ENCODE measurements at places on chromosomes 16 and 17. TPM values are rescaled to one million over a fixed set of nuclear protein-coding genes. Genes with fewer than 3 reads are reported as not detected.

DNA sequence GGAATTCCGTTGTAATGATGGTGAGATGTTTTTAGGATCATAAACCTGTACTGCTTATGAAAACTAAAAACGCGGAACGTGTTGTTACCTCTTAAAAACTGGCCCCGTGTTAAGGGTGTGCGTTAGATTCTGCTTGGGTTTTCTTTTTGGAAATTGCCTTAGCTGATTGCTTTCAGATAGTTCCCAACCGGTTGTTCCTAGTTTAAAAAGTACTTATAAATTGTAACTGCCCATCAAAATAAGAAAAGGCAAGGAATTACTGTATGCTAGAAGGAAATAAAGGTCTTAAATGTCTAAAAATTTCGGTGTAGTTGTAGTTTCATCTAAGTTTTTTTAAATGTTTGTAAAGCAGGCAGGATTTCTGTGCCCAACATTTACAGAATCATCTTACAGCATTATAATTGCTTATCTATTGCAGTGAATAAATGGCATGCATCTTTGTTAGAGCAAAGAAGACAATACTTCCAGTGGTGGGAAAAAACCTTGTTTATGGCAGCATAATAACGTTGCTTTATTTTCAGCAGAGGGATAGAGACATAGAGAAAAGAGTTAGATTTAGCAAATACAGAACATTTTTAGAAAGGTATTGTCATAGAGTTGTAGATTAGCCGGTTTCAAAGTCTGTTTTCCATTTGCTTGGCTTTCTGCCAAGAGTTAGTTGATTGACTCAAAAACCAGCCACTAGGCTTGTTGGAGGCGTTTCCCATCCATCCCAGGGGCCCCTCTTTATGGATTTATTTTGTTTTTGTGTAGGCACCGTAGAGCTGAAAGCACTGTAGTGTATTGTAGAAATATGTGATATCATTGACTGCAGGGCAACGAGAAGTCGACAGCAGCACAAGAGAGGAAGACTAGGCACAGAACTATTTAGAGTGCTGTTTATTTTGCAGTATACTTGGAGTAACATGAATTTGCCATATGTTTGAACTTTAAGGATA, 1.7 kb downstream of the PPM1D start:
- H3K4me3 ChIP-seq, result peak overlapping the region; percentile 98
- no peaks in the 10 kb centered on the region for H3K27me3 ChIP-seq
- no peaks in the 10 kb centered on the region for H3K36me3 ChIP-seq
- H3K4me1 ChIP-seq, result peaks cover 28% of the 10 kb centered on the region
- DNase-seq, result peak; percentile 50

- no peaks in the 10 kb centered on the region for H3K27me3 ChIP-seq
- H3K27ac ChIP-seq, result no peak overlapping the region
- no peaks in the 10 kb centered on the region for H3K36me3 ChIP-seq
- H3K4me1 ChIP-seq, result no peaks in the 10 kb centered on the region
These were observed 339.8 kb upstream of the PSMD7 start for GRCh38 chr16:73956587-73957494.

GRCh38 chr17:38425744-38426143, 2.5 kb upstream of the ARHGAP23 start:
- peaks cover 80% of the 10 kb centered on the region for H3K27me3 ChIP-seq
- no peak overlapping the region for H3K27ac ChIP-seq
- H3K4me3 ChIP-seq, result no peak overlapping the region

C17orf107 gene
- 9.4 TPM for polyA plus RNA-seq

CCL1 gene
- not detected for polyA plus RNA-seq

PPL gene
- not detected for polyA plus RNA-seq

DNA sequence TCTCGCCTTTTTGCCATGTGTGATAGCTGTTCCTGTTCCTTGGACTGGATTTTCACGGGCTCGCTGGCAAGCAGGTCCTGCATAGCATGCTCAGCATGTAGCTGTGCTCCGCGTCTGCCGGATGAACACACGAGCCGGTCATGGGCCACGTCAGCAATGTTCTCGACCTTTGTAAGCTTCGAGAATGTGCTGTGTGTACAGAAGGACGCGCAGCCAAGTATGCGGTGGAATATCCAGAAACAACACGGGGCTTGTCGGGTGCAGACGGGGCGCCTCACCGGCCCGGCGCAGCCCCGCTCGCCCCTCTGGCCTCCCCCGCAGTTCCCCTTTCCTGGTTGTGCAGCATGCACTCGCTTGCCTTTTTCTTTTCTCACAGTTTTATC, 42.2 kb downstream of the RPTOR start:
- no peak for DNase-seq
- H3K27ac ChIP-seq, result no peak overlapping the region
- no peaks in the 10 kb centered on the region for H3K27me3 ChIP-seq
- H3K36me3 ChIP-seq, result peaks cover 7% of the 10 kb centered on the region
- H3K4me3 ChIP-seq, result no peak overlapping the region

DNA sequence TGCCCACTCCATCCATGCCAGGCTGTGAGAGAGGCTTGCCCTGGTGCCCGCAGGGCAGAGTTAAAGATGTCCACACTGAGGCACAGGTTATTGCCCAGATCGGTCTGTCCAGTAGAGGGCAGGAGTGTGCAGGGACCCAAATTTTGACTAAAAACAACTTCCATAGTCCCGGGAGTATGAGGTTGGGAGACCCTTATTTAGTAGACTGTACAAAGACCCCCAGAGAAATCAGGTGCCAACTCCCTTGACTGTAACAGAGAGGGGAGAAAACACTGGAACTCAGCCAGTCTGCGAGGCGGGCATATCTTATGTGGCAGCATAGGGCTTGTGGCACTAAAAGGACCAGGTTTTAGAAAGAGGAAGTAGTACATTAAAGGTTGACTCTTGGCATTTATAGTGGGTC, 43.4 kb downstream of the HNF1B start:
- DNase-seq, result peak; percentile 76
- peaks cover 6% of the 10 kb centered on the region for H3K4me1 ChIP-seq
- peak overlapping the region; percentile 45 for H3K4me3 ChIP-seq

EME1 gene
- polyA plus RNA-seq, result 3.0 TPM

SNX11 gene
- 41.7 TPM for polyA plus RNA-seq

- no peak overlapping the region for H3K27ac ChIP-seq
- DNase-seq, result no peak
- H3K4me3 ChIP-seq, result no peak overlapping the region
- H3K27me3 ChIP-seq, result no peaks in the 10 kb centered on the region
- H3K4me1 ChIP-seq, result peaks cover 62% of the 10 kb centered on the region
These were observed 38.5 kb downstream of the PIEZO1 start for GRCh38 chr16:88746506-88746905.

DNA sequence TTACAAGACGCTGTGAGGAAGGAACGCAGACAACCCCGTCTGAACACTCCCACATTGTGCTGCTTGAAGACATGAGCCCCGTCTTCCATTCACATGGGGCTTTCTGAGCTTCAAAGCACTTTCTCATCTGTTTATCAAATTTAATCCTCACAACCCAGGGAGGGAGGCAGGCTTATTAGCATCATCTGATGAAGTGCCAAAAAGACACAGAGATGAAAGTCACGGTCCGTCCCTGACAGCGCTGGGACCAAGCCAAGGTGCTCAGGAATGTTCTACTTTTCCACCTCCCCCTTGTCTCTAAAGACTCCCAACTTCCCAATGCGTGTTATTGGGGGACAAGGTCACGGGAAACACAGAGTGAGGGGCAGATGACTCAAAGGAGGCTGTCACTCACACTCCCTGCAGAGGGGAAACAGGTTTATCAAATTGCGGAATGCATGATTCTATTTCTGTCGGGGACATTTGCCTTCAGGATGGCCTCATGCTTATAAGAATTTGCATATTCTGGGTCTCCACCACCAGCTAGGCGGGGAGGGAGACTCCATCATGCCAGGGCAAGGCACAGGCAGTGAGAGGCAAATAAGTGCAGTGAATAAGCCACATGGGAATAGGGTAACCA, 10.7 kb downstream of the XYLT1 start:
- peak; percentile 73 for DNase-seq
- H3K27ac ChIP-seq, result peak overlapping the region; percentile 15

DNA sequence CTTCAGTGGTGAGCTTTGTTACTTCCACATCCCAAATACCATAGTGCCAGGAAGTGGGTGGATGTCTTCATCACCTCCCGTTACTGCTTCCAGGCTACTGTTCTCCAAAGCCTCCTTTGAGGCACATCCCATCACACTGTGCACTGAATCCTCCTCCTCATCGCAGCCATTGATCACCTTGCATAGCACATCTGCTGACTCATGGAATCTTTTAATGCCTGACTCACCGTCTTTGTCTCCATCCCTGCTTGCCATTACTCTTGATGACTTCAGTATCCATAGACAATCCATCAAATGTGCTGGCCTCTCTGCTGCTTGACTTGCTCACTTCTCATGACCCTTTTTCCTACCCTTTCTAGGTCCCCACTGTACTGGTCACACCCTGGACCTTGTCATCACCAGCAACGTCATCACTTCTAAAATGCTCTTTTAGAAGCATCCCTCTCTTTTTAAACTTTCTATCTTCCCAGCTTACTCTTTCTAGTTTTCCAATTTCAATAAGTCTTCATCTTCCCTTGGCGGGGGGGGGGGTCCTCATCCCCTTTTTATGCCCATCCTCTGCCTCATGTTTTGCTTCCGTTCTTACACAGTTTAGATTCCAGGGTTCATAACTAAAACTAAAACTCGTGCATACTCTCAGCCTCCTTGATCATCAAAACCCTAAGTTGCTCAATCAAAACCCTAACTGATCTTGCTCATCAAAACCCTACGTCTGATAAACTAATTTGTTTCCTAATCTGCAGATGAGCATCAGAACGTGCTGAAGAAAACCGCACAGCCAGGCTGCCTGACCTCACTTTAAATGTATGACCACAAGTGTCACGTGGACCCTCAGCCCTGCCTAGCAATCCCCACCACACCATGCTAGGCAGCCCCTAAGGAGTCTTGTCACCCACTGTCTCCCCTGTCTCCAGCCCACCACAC, 289.7 kb upstream of the ZFHX3 start:
- H3K36me3 ChIP-seq, result no peaks in the 10 kb centered on the region
- DNase-seq, result no peak
- no peaks in the 10 kb centered on the region for H3K27me3 ChIP-seq

- no peak overlapping the region for H3K4me3 ChIP-seq
- DNase-seq, result no peak
- H3K36me3 ChIP-seq, result no peaks in the 10 kb centered on the region
- peaks cover 2% of the 10 kb centered on the region for H3K4me1 ChIP-seq
- no peaks in the 10 kb centered on the region for H3K27me3 ChIP-seq
- H3K27ac ChIP-seq, result no peak overlapping the region
These were observed 7.8 kb upstream of the KIAA0513 start for GRCh38 chr16:85019659-85020245.

ASPA gene
- polyA plus RNA-seq, result not detected

ZNF267 gene
- polyA plus RNA-seq, result 8.6 TPM

DNA sequence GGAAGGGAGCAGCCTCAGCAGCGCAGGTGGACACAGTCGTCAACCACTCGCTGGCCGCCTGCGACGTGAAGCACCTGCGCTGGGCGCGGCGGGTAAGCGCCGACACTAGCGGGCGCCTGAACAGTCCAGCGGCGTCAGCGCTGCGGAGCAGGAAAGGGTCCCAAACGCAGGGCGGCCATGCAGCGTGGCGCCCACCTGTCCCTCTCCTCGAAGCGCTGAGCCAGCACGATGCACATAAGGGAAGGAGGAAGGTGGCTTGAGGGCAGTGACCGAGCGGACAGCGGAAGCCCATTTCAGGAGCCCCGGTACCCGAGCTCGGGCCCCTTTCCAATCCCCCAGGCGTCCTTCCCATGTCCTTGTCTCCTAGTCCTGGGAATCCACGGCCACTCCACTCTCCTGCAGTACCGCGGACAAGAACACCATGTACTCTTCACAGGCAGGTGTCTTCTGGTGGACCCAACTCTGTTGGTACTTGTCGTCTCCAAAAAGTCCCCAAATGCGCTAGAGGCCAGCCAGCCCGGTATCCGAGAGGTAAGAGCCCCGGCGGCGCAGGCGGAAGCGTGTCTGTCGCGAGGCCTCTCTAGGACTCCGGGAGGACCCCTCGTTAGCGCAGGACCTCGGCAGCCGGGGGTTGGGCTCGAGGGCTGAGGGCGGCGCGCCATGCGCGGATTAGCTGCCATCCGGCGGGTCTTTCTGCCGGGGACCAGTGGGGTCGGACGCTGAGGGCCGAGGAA, 14.4 kb downstream of the ZNF232 start:
- H3K27ac ChIP-seq, result peak overlapping the region; percentile 33
- no peaks in the 10 kb centered on the region for H3K36me3 ChIP-seq
- H3K4me1 ChIP-seq, result peaks cover 4% of the 10 kb centered on the region
- H3K27me3 ChIP-seq, result peaks cover 3% of the 10 kb centered on the region

GRCh38 chr16:85364323-85365040, 248.6 kb upstream of the GSE1 start:
- H3K36me3 ChIP-seq, result no peaks in the 10 kb centered on the region
- H3K4me3 ChIP-seq, result no peak overlapping the region
- H3K27me3 ChIP-seq, result peaks cover 9% of the 10 kb centered on the region
- H3K27ac ChIP-seq, result no peak overlapping the region
- DNase-seq, result no peak
- H3K4me1 ChIP-seq, result no peaks in the 10 kb centered on the region

DNA sequence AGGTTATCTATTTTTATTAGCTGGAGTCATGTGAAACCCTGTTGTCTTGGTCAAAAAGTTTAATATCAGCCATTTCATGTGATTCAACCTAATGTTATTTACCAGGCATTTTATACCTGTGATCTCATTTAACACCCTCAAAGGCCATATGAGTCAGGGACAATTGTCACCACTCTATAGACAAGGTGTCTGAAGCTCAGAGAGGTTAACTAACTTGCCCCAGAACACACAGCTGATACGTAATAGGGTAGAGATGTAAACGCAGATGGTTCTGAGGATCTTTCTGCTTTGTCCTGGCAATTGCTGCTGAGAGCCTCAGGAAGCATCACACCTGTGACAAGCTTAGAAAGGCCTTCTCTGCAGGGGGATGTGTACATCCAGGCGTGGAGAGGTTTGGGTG, 4.9 kb downstream of the CD300A start:
- no peak overlapping the region for H3K4me3 ChIP-seq
- H3K4me1 ChIP-seq, result peaks cover 12% of the 10 kb centered on the region
- no peaks in the 10 kb centered on the region for H3K36me3 ChIP-seq
- H3K27me3 ChIP-seq, result no peaks in the 10 kb centered on the region
- H3K27ac ChIP-seq, result no peak overlapping the region

- no peak overlapping the region for H3K4me3 ChIP-seq
- no peak overlapping the region for H3K27ac ChIP-seq
- no peaks in the 10 kb centered on the region for H3K4me1 ChIP-seq
- no peak for DNase-seq
- no peaks in the 10 kb centered on the region for H3K36me3 ChIP-seq
These were observed 71.6 kb upstream of the CREBBP start for GRCh38 chr16:3951861-3952736.

GRCh38 chr16:49980166-49980565, 44.9 kb upstream of the CNEP1R1 start:
- no peaks in the 10 kb centered on the region for H3K27me3 ChIP-seq
- H3K36me3 ChIP-seq, result no peaks in the 10 kb centered on the region
- H3K4me3 ChIP-seq, result no peak overlapping the region
- no peaks in the 10 kb centered on the region for H3K4me1 ChIP-seq
- no peak for DNase-seq
